ENCODE measurements at places on chromosomes 12 and 14. TPM values are rescaled to one million over a fixed set of nuclear protein-coding genes. Genes with fewer than 3 reads are reported as not detected.

The RARG gene
- 22.1 TPM for total RNA-seq

The RTL1 gene
- 0.02 TPM for total RNA-seq

The AICDA gene
- total RNA-seq, result not detected

The KRT82 gene
- total RNA-seq, result not detected

The SIX4 gene
- total RNA-seq, result 23.8 TPM

The SNX6 gene
- 188 TPM for total RNA-seq

The ZNF384 gene
- total RNA-seq, result 25.0 TPM

The PAX9 gene
- 2.2 TPM for total RNA-seq

The CYP46A1 gene
- 0.02 TPM for total RNA-seq

The TAS2R8 gene
- total RNA-seq, result not detected

The ARHGAP9 gene
- 0.44 TPM for total RNA-seq

The AGAP2 gene
- total RNA-seq, result 0.07 TPM

The NTF3 gene
- 1.7 TPM for total RNA-seq

The NAV3 gene
- 28.3 TPM for total RNA-seq

The AJUBA gene
- 55.5 TPM for total RNA-seq

The WIF1 gene
- not detected for total RNA-seq

The IFI27 gene
- 1,511 TPM for total RNA-seq

The INSM2 gene
- total RNA-seq, result not detected

The ANKS1B gene
- total RNA-seq, result 4.1 TPM

The SLC6A15 gene
- 0.27 TPM for total RNA-seq

The VPS29 gene
- total RNA-seq, result 146 TPM

The CMA1 gene
- total RNA-seq, result not detected

The EIF2S3B gene
- 0.64 TPM for total RNA-seq

The FOXG1 gene
- total RNA-seq, result 16.7 TPM

The TEAD4 gene
- total RNA-seq, result 12.3 TPM

The TBX3 gene
- 90.4 TPM for total RNA-seq

Measured in M059J (cell line).